LoVo (cell line): ENCODE measurements at places on chromosomes 3 and 15.
A peak's percentile ranks its signal among the peaks of the same experiment; 100 is the strongest.

DNA sequence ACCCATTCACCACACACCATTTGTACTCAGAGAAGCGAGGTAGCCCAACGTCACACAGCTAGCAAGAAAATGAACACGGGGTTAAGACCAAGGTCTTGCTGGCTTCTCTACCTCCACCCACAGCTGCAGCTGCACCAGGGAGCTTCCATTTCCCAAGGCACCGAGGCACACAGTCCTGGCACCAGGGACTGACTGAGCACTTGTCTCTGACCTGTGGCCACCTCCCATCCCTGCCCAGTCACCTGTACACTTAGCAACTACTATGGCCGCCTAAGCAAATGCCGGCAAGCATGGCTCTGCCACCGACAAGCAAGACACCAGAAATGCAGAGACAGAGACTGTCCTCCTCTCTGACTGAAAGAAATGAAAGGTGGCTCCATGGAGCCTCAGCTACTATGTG lies 15.3 kb downstream of the ZXDC start:
- no peak for DNase-seq

DNA sequence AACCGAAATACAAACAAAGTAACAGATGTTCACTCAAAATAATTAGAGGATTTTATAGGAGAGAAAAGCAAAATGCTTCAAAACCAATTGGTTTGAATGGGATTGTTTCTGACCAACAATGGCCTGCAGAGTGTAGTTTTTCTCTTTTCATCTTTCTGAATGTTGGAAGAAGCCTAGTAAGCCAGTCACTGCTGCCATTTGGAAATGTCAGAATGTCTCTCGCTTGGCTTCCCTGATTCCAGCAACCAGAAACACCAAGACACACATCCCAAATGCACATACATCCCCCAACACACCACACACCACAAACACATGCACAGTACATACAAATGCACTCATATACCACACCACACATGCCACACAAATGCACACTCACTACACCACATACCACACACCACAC lies 403.4 kb downstream of the OCA2 start:
- no peak for DNase-seq

DNA sequence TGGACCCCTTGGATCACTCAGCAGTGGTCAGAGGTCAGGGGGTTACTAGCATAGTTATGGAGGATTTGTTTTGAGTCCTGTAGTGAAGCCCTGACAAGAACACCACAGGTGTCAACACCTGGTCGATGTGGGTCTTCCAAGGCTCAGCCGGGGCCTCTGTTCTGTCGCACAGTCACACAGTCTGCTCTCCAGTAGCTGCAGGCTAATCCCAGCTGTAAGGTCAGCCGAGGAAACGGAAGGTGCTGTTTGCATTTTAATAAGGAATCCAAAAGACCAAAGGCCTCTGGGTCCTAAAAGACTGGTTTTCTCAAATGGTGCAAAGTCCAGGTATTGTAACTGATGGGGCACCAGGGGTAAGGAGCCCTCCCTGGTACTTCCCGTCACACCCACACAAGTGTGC lies 71.7 kb downstream of the RPLP1 start:
- DNase-seq = no peak

- DNase-seq = no peak
Measured at GRCh38 chr15:63191895-63192618, 2.7 kb downstream of the RAB8B start.

GRCh38 chr3:177338697-177339219 lies 141.5 kb upstream of the TBL1XR1 start:
- peak; percentile 54 for DNase-seq

DNA sequence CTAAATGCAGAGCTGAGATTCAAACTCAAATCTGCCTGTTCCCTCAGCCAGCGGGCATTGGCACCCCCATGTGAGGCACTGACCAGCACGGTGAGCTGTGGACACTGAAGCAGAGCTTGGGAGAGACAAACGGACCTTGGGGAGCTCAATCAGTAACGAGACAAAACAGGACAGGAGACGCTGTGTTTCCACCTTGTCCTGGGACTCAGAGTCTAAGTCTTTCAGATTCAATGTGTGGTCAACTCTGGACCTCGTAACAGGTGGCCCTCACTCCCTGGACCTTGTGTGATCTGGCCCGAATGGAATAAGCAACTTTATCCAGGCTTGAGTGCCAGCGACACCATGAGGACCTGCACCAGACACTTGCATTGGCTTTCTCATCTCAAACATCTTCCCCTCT lies 232.5 kb downstream of the UACA start:
- no peak for DNase-seq

GRCh38 chr3:52036222-52036694 lies 20.1 kb downstream of the DUSP7 start:
- no peak for DNase-seq

GRCh38 chr3:64331605-64332004 lies 106.3 kb upstream of the PRICKLE2 start:
- DNase-seq = no peak

- DNase-seq = peak; percentile 96
Measured at GRCh38 chr15:85840079-85840801, 45.5 kb upstream of the KLHL25 start.
